ENCODE measurements at places on chromosomes 3 and 15.
A peak's percentile ranks its signal among the peaks of the same experiment; 100 is the strongest.

- DNase-seq: no peak
Measured at GRCh38 chr15:48730506-48730905, 80.4 kb downstream of the CEP152 start.

DNA sequence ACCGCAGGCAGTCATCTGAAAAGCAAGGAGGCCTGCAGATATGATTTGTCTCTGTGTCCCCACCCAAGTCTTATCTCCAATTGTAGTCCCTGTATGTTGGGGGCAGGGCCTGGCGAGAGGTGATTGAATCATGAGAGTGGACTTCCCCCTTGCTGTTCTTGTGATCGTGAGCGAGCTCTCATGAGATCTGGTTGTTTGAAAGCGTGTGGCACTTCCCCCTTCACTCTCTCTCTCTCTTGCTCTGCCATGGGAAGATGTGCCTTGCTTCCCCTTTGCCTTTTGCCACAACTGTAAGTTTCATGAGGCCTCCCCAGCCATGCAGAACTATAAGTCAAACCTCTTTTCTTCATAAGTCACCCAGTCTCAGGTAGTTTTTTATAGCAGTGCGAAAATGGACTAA, 83.3 kb downstream of the TMCO5A start:
- DNase-seq: no peak

GRCh38 chr15:64634027-64634426, 141.4 kb downstream of the RBPMS2 start:
- DNase-seq: peak; percentile 15

GRCh38 chr15:69861331-69862171, 236.2 kb downstream of the TLE3 start:
- DNase-seq: no peak

- DNase-seq: no peak
Measured at GRCh38 chr3:45097296-45097883, 48.8 kb downstream of the CDCP1 start.

GRCh38 chr3:184783319-184783718, 28.6 kb upstream of the VPS8 start:
- no peak for DNase-seq

DNA sequence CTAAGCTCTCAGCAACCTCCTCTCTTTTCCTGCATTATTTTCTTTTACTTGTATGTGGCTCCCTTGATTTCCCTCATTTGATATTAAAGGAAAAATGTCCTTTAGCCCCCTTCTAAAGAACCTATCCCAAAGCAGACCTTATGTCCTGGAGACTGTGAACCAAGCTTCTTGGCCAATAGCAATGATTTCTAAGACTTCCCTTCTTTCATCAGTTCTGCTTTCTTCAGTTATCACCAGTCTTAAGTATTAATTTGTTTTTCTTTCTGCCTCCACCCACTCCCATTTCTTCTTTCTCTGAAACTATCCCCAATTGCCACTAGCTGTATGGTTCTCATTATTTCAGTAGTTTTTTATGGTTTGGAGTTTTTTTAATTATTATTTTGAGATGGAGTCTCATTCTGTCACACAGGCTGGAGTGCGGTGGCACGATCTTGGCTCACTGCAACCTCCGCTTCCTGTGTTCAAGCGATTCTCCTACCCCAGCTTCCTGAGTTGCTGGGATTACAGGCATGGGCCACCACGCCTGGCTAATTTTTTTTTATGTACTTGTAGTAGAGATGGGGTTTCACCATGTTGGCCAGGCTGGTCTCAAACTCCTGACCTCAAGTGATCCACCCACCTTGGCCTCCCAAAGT, 12.1 kb downstream of the TMOD3 start:
- DNase-seq: no peak

Data from CD8-positive, alpha-beta T cell (primary cell).